Neural crest cell (in vitro differentiated cells): ENCODE measurements at places on chromosomes 6 and 20. TPM values are rescaled to one million over a fixed set of nuclear protein-coding genes. Genes with fewer than 3 reads are reported as not detected.

- no peak overlapping the region for H3K27ac ChIP-seq
- H3K4me3 ChIP-seq, result no peak overlapping the region
- peaks cover 33% of the 10 kb centered on the region for H3K27me3 ChIP-seq
- no peak for DNase-seq
- H3K4me1 ChIP-seq, result peaks cover 16% of the 10 kb centered on the region
These were observed 7.9 kb downstream of the XKR7 start for GRCh38 chr20:31975874-31976273.

DNA sequence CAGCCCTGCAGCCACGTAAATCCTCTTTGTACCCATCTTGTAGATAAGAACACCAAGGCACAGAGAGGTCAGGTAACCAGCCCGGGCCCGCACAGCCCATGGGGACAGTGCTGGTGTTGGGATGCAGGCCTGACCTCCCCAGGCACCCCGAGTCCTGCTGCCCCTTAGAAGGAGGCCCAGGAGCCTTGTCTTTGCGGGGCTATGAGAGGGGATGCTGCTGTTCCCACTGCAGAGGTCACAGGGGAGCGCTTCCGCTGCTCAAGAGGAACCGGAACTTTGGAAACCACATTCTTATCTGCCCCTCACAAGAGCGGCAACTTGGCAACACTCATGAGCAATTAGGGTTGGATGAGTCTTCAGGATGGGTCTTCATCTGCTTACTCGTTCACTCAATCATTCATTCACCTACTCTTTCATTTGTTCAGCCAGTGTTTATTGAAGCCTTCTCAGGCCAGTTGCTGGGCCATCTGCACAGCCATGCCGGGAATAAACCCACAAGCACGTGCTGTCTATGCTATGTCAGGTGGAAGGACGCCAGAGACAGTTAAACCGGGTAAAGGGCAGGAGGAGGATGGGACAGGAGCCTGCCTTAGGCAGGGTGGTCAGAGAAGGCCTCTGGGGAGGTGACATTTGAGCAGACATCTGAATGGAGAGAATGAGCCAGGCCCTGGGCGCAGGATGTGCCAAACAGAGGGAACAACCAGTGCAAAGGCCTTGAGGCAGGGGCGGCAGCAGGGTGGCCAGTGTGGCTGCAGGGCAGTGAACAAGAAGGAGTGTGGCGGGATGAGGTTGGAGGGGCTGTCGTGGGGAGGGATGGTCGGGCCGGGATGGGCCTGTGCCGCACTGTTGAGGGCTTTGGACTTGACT is 60.8 kb downstream of the RBM38 start:
- peaks cover 8% of the 10 kb centered on the region for H3K4me1 ChIP-seq
- H3K27ac ChIP-seq, result peak overlapping the region; percentile 2
- no peaks in the 10 kb centered on the region for H3K36me3 ChIP-seq
- no peak overlapping the region for H3K4me3 ChIP-seq
- no peak for DNase-seq

The ZC3H12D gene
- total RNA-seq, result 0.14 and 0.16 TPM in 2 replicates

- DNase-seq, result no peak
- H3K36me3 ChIP-seq, result peaks cover 32% of the 10 kb centered on the region
- H3K4me1 ChIP-seq, result peaks cover 13% of the 10 kb centered on the region
- no peak overlapping the region for H3K4me3 ChIP-seq
- no peaks in the 10 kb centered on the region for H3K27me3 ChIP-seq
- no peak overlapping the region for H3K27ac ChIP-seq
These were observed 66.4 kb downstream of the PHF20 start for GRCh38 chr20:35838205-35838604.

The TNF gene
- total RNA-seq, result not detected in 2 replicates
